ENCODE measurements at places on chromosomes 11 and 22.

DNA sequence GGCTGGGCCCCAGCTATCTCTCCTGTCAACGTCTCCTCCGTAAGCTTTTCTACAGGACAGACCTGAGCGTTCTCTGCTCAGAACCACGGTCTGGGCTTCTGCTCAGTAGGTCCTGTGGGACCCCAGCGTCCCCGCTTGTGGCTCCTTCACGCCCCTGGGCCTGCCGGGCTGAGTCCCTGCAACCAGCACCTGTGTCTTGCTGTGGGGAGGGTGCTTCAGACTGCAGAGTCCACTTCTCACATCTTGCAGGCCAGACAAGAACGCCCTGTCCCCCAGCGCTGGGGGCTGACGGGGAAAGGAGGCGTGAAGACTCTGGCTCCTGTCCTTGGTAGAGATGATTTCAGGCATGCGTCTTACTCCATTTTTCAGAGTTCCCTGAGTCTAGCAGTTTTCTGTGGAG, 1480.8 kb downstream of the BRD1 start:
- DNase-seq = no peak

- DNase-seq = no peak
These were observed 422 bp downstream of the GLB1L2 start for GRCh38 chr11:134332189-134332631.

DNA sequence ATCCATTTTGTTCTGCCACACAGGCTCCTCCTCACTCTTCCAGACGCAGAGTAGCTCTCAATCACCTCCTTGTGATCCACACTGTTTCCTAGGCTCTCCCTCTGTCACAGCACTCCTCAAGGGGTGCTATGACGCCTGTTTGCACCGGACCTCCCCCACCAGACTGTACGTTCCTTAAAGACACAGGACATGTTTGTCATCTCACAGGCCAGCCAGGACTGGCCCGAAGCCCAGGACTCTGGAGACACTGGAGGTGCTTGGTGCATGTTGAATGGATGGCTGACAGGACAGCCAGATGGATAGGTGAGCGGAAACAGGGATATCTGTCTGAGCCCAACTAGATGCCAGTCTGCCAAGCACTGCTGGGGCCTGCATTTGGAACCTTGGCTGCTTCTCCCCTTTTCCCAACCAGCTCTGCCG, 13.6 kb downstream of the PLA2G6 start:
- no peak for DNase-seq

DNA sequence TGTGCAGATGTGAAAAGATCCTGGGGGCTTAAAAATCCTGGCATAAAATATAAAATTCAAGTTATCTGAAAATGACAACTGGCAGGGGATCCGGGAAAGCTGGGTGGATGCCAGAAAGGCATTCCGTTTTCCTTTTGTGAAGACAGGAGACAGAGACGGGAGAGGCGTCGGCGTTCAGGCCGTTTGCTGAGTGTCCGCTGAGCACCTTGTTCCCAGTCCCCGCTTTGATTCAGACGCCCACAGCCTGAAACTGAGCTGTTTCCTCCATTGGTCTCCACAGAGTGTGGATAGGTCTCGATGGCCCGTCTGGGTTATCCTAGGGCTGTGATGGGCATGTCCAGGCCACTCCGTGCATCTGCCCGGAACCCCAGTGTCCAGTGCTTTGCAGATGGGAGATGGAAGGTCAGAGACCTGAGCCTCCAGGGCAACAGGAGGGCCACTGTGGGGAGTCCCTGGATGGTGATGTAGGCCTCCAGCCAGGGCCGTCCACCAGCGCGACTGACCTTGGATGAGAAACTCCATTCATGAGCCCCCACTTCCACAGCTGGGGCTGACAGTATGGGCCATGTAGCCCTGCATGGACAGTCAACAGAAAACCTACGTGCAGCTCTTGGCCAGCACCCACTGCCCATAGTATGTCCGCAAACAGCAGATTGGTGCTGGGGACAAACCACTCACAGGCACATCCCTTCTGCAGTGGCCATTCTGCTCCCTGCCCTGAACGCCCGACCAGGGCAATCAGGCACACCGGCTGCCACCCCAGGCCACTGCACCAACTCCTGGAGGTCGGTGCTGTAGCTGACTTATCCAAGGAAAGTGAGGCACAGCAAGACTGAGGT, 11.6 kb downstream of the MRGPRF start:
- no peak for DNase-seq

DNA sequence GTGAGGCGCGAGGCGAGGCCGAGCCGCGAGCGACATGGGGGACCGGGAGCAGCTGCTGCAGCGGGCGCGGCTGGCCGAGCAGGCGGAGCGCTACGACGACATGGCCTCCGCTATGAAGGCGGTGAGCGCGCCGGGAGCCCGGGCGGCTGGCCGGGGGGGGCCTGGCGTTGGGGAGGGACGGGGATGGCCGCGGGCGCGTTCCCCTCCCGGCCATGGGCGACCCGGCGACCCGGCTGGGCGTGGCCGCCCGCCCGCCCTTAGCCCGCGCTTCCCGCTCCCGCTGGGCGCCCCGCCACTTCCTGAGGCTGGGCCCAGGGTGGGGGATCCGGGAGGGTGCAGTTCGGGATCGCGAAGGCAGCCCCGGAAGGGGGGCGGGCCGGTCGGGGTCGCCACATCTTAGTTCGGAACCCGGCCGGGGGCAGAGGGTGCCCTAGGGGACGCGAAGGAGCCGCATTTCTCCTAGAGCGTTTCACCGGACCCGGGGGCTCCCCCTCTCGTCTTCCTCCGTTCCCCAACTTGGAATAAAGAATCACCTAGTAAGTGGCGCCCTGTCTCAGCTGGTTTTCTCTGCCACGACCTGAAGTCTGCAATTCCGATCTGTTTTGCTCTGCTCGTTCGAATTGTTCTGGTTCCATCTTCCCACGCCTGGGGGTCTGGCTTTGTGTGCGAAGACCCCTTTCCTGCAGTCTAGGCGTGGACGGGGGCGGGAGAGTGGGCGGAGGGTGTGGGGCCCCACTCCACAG, 536 bp downstream of the YWHAH start:
- peak; percentile 58 for DNase-seq
